ENCODE measurements at places on chromosomes 3 and 15.

DNA sequence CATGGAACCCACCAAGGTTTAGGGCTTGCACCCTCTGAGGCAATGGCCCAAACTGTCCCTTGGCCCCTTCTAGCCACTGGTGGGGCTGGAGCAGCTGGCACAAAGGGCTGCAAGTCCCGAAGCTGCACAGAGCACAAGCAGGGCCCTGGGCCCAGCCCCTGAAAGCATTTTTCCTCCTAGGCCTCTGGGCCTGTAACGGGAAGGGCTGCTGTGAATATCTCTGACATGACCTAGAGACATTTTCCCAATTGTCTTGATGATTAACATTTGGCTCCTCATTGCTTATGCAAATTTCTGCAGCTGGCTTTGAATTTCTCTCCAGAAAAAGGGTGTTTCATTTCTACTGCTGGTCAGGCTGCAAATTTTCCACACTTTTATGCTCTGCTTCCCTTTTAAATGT, 151.5 kb upstream of the CADPS start:
- no peak for DNase-seq

DNA sequence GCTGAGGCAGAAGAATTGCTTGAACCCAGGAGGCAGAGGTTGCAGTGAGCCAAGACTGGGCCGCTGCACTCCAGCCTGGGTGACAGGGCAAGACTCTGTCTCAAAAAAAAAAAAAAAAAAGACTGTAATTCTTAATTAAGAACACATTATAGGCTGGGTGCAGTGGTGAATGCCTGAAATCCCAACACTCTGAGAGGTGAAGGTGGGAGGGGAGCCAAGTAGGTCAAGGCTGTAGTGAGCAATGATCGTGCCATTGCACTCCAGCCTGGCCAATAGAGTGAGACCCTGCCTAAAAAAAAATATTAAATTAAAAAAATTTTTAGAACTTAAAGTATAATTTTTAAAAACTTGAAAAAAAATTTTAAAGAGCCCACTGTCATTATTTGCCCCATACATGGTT, 13.4 kb upstream of the ARPIN start:
- DNase-seq = no peak

DNA sequence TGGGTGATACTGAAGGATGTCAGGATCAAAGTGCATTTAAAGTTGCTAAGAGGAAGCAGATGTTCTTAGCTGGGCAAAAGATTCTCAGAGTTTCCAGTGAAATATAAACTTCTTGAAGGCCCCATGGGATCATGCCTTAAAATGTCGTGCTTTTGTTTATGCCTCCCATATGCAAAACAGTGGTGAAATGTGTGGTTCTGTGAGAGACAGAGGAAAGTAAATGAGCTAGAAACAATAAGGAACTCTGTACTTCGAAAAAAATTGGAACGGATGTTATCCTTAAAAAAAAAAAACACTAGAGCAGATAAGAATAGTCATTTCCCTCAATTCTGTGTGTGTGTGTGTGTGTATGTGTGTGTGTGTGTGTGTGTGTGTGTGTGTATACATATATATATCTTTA, 497.0 kb upstream of the TBL1XR1 start:
- DNase-seq = no peak

DNA sequence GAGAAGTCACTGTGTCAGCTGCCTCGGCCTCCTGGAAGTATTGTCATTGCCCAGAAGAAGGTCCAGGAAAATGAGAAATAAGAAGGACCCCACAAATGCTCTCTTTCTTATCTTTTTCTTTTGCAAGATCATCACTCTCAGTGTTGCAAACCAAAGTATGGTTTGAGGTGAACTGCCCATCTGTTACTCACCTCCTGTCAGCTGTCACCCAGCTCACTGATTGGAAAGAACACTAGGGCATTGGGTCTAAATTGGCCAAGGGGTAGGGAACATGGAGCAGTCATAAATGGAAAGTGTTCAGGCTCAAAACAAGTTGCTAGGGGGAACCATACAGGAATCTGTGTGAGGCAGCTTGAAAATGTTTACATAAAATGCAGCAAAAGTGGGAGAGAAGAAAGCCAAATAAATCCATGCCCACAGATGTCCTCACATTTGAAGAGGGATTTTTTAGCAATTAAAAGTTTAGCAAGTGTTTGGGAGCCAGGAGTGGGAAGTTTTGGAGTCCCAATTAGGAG, 431.2 kb upstream of the THBS1 start:
- DNase-seq = no peak

GRCh38 chr15:54289590-54290136, 311.4 kb downstream of the UNC13C start:
- no peak for DNase-seq

DNA sequence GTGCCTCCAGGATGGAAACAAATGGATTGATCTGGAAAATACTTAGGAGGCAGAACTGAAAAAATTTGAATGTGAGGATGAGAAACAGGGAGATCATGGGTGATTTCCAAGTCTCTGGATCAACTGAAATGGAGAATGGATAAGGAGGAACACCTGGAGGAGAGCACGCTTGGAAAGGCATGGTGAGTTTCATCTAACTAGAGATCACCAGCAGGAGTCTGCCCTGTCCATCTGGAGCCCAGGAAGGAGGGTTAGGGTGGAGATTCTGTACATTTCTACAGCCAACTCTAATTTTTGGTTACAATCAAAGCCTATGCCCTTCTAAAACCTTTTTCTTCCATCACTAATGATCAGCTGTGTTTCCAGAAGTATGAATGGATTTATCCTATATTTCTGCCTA, 995.9 kb upstream of the CFAP20DC start:
- no peak for DNase-seq

DNA sequence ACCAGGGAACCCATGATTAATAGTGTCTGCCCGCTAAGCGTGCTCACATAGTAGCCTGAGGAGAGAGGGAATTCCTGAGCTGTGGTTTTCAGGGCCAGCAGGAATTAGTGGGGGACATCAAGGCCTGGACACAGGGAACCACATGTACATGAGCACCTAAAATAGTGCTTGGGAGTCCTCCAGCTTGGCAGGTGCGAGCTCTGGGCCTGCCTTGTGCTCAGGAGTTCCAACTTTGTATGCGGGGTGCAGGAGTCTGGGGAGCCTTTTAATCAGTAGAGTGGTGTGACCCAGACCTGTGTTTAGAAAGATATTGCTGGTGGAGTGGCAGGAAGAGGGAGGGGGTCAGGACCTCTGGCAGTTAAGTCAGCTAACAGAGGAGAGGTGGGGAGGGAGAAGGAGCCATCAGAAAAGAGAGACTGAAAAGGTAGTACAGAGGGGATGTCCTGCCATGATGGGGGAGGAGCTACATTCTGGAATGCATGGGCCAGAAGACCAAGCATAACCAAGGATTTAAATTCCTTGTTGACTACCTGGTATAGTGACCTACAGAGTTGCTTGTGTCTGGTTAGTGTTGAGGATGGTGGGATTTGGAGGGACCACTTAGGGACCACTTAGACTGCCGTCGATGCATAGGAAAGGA, 1.9 kb downstream of the DAG1 start:
- no peak for DNase-seq

GRCh38 chr3:141392416-141392815, 24.1 kb downstream of the ZBTB38 start:
- DNase-seq = no peak
